ENCODE measurements at places on chromosomes 5 and 9. TPM values are rescaled to one million over a fixed set of nuclear protein-coding genes. Genes with fewer than 3 reads are reported as not detected.

DDX4 gene
- total RNA-seq: 0.27 TPM

C5orf58 gene
- total RNA-seq: not detected

SLCO4C1 gene
- 1.5 TPM for total RNA-seq

INSL6 gene
- total RNA-seq: not detected

SLC6A18 gene
- total RNA-seq: not detected

TMEM252 gene
- total RNA-seq: not detected

ARID3C gene
- total RNA-seq: not detected

PCDHB11 gene
- total RNA-seq: 10.6 TPM

AMBP gene
- 0.29 TPM for total RNA-seq

GRCh38 chr9:94014920-94015319 lies 59.8 kb upstream of the BARX1 start:
- no peak for DNase-seq

DNA sequence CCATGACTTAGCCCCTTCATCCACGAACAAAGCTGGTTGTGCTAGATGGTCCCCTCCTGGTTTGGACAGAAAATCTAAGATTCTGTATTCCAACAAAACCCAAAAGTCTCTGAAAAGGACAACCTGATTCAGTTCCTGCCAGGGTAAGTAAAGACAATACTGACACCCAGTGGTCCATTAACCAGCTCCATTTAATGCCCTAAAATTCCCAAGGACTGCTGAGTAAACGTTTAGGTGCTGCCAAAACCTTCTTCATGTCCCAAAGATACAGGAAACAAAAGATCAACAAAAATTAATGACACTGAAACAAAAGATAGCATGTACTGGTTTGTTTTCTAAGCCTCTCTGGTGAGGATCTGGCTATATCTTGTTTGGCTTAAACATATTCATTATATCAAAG lies 25.3 kb upstream of the PPP1R2B start:
- DNase-seq: no peak

DNA sequence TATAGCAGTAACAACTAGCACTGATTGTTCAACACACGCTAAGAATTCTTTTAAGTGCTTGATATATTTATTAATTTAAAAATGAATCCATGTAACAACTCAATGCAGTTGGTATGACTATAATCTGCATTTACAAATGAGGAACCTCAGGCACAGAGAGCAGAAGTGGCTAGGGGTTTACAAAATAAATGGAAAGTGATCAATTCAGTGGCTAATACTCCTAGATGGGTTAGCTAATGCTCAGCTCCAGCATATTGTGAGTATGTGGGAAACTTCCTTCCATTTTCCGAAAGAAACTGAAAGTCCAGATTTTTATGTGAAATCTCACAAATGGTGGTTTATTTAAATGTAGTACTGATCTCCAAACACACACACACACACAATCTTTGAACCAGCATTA lies 128.0 kb downstream of the RFX3 start:
- DNase-seq: no peak

DNA sequence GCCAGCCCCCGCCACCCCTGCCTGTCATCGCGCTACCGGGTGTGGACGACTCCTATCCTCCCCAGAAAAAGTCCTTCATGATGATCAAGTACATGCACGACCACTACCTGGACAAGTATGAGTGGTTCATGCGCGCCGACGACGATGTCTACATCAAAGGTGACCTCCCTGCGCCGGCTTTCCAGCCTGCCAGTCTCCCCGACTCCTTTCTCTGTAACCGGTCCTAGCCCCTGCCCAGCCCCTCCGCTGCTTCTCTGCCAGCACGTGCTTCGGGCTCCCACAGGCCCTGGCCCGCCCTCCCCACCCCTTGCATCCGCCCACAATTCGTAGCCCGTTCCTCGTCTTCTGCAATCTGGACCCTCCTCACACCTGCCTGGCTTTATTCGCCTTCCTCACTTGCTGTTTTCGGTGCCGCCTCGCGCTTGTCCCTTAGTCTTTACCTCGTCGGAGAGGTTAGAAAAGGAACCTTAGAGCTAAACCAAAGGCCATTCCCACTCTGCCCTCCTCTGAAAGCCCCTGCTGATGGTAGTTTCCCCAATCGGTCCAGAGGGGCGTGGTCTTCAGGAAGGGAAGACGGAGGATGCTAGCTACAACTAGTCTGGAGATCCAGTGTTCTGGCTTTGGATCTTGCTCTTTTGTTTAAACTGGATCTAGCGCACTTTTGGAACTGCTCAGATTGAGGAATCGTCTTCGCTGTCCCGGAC lies 1.4 kb downstream of the CHSY3 start:
- peak; percentile 45 for DNase-seq

GRCh38 chr5:88885002-88885401 lies 2.0 kb upstream of the MEF2C start:
- DNase-seq: no peak

GRCh38 chr9:32339424-32339823 lies 45.0 kb upstream of the ACO1 start:
- no peak for DNase-seq

DNA sequence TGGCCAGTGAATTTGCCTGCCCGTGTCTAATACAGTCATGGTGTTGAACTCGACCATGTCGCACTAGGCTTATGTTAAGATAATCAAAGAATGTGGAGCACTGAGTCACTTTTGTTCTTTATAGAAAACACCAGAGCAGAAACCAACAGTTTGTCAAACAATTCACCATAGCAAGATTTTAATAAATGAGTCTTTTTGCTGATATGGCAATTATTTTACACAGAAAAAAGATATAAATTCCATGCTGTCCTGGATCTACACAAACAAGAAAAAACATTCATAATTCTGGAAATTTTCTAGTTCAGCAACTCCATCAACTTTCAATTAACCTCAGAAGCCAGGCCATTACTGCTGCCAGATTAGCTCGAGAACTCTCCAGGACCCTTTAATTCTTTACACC lies 208.9 kb downstream of the ZNF608 start:
- DNase-seq: no peak

- DNase-seq: no peak
Measured at GRCh38 chr5:1411099-1411498, 34.1 kb downstream of the SLC6A3 start.
